ENCODE measurements at places on chromosomes 4 and X.

GRCh38 chr4:88481537-88481936, 24.6 kb downstream of the HERC5 start:
- no peak for DNase-seq

DNA sequence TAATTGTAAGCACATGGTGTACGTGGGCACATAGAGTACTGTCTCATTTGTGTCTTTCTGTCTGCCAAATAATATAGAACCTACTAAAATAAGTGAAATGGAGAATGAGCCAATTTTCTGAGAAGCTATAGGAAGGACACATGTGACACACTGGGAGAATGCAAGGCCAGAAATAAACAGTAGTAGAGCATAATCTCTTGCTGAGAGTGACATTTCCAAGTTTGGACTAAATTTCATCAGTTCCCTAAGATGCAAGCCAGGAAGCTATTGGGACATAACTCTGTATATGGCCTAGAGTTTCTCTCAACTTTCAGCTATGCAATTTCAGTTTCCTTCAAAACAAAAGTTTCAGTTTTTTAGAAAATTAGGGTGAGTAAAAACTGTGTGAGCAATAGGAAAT, 638.7 kb downstream of the PCDH18 start:
- DNase-seq, result no peak

- DNase-seq, result peak; percentile 28
These were observed 2.8 kb downstream of the SOD3 start for GRCh38 chr4:24798036-24798610.

- DNase-seq, result no peak
These were observed 13.4 kb downstream of the RBMX2 start for GRCh38 chrX:130415201-130415600.

- no peak for DNase-seq
These were observed 902.8 kb upstream of the NDST4 start for GRCh38 chr4:116016201-116016600.

DNA sequence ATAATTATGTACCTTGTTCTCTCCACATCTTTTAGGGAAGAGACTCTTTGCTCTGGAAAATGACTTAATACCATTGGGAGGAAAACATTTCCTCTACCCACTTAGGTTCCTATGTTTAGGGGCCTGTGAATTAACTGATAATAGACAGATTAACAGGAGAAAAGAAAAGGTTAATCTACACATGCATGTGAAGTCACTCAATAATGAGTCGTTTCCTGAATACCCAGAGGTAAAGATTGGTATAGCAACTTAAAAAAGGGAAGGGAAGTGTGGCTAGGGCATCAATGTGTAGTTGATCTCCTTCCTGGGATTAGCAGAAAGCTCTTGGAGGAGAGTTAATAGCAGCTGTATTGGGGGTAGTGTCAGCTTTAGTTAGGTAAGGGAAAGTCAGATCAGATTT, 419.5 kb upstream of the ATOH1 start:
- peak; percentile 22 for DNase-seq

GRCh38 chr4:84031401-84031800, 467.7 kb downstream of the NKX6-1 start:
- no peak for DNase-seq

Measured in H7 (cell line).